ENCODE measurements at places on chromosomes 5 and 9. TPM values are rescaled to one million over a fixed set of nuclear protein-coding genes. Genes with fewer than 3 reads are reported as not detected.

Gene ANKRD34B
- total RNA-seq = not detected

Gene KIF4B
- 0.33 TPM for total RNA-seq

Gene AGXT2
- total RNA-seq = not detected

Gene OBP2B
- total RNA-seq = not detected

Gene BSPRY
- not detected for total RNA-seq

Gene OR1J2
- total RNA-seq = 0.19 TPM

Gene ERMP1
- total RNA-seq = 24.2 TPM

Gene LHX3
- not detected for total RNA-seq

Gene SPATA31D4
- not detected for total RNA-seq

Gene DMXL1
- total RNA-seq = 31.9 TPM

Gene ZNF346
- total RNA-seq = 25.1 TPM

Gene OSTF1
- 75.5 TPM for total RNA-seq

Gene IL5
- not detected for total RNA-seq

Gene PTPN3
- total RNA-seq = 0.19 TPM

Gene SIT1
- total RNA-seq = not detected

Gene PRSS3
- 14.1 TPM for total RNA-seq

Gene SLC36A3
- total RNA-seq = not detected

Gene NRG2
- 0.96 TPM for total RNA-seq

Gene ZNF454
- total RNA-seq = 1.1 TPM

Gene FYB1
- total RNA-seq = not detected

Gene ARSI
- 0.19 TPM for total RNA-seq

Gene PRR16
- 0.48 TPM for total RNA-seq

Gene AFAP1L1
- total RNA-seq = 98.3 TPM

Gene CCDC183
- 0.65 TPM for total RNA-seq

Gene DRD1
- total RNA-seq = not detected

Gene LVRN
- total RNA-seq = 0.10 TPM

Gene GABRA1
- not detected for total RNA-seq

Gene ZNF366
- 18.2 TPM for total RNA-seq

Gene CENPK
- total RNA-seq = 14.0 TPM

Gene FBXO10
- total RNA-seq = 11.8 TPM

Gene SPAAR
- total RNA-seq = 4.5 TPM

Gene LCN2
- not detected for total RNA-seq

Gene FOXD4L4
- 0.19 TPM for total RNA-seq

Gene RFESD
- total RNA-seq = 1.4 TPM

Gene HK3
- total RNA-seq = under 0.01 TPM

Gene PCDHGB2
- total RNA-seq = 4.6 TPM

Gene LRRC26
- not detected for total RNA-seq

Gene ZDHHC11B
- not detected for total RNA-seq

Gene REEP2
- 4.6 TPM for total RNA-seq

Gene GPRIN1
- total RNA-seq = 11.4 TPM

Gene ZNF354C
- 5.6 TPM for total RNA-seq

Gene ANKDD1B
- 0.33 TPM for total RNA-seq

Gene C9orf153
- total RNA-seq = not detected

Gene CCDC152
- 0.33 TPM for total RNA-seq

Gene GCNT1
- total RNA-seq = 3.9 TPM

Gene GALT
- 40.2 TPM for total RNA-seq

Gene ANKRD18A
- total RNA-seq = under 0.01 TPM

Gene GCNT4
- total RNA-seq = not detected

Gene THBS4
- not detected for total RNA-seq

Gene NADK2
- total RNA-seq = 12.4 TPM

Gene EQTN
- total RNA-seq = not detected

Gene NEURL1B
- total RNA-seq = 0.65 TPM

Gene PCDHA9
- under 0.01 TPM for total RNA-seq

Gene DNM1
- 0.48 TPM for total RNA-seq

Gene QRFP
- total RNA-seq = not detected

Data from vein endothelial cell (primary cell).